ENCODE measurements at places on chromosomes 16 and 17. TPM values are rescaled to one million over a fixed set of nuclear protein-coding genes. Genes with fewer than 3 reads are reported as not detected.

Gene TMEM98
- 130 TPM for total RNA-seq

Gene CBX2
- 1.3 TPM for total RNA-seq

Gene CA10
- not detected for total RNA-seq

Gene EVI2B
- total RNA-seq, result under 0.01 TPM

Gene ABCC6
- 0.19 TPM for total RNA-seq

Gene TBC1D3
- total RNA-seq, result not detected

Gene KCNJ2
- total RNA-seq, result 3.9 TPM

Gene KRT40
- total RNA-seq, result not detected

Gene ACSM2A
- not detected for total RNA-seq

Gene GINS3
- total RNA-seq, result 1.4 TPM

Gene KRTAP4-6
- total RNA-seq, result not detected

Gene PRSS33
- total RNA-seq, result not detected

Gene RCVRN
- total RNA-seq, result not detected

Gene PMM2
- total RNA-seq, result 22.3 TPM

Gene BRIP1
- total RNA-seq, result 5.4 TPM

Gene NXN
- total RNA-seq, result 6.5 TPM

Gene NPIPA2
- not detected for total RNA-seq

Gene ZCCHC14
- 3.1 TPM for total RNA-seq

Gene UBE2I
- total RNA-seq, result 62.9 TPM

Gene ENKD1
- 13.2 TPM for total RNA-seq

Gene HP
- total RNA-seq, result 0.28 TPM

Gene KRTAP1-1
- not detected for total RNA-seq

Gene SLC38A8
- not detected for total RNA-seq

Gene TSR3
- total RNA-seq, result 60.6 TPM

Gene FBXL20
- total RNA-seq, result 16.6 TPM

Gene CDH5
- total RNA-seq, result 23.2 TPM

Gene CSH1
- not detected for total RNA-seq

Gene LPCAT2
- 17.1 TPM for total RNA-seq

Gene KCNJ18
- total RNA-seq, result not detected

Gene AKTIP
- total RNA-seq, result 23.4 TPM

Gene SEZ6
- not detected for total RNA-seq

Gene NOTUM
- total RNA-seq, result not detected

Gene OTOP3
- total RNA-seq, result not detected

Gene NAE1
- total RNA-seq, result 83.4 TPM

Gene DNAJA2
- total RNA-seq, result 98.9 TPM

Gene EMC8
- 29.3 TPM for total RNA-seq

Gene KRTAP9-4
- total RNA-seq, result not detected

Gene GJC1
- 15.8 TPM for total RNA-seq

Gene CHRNE
- total RNA-seq, result 0.56 TPM

Gene GFAP
- under 0.01 TPM for total RNA-seq

Gene CDRT15L2
- total RNA-seq, result not detected

Gene MMP2
- 597 TPM for total RNA-seq
